Mesothelial cell of epicardium (in vitro differentiated cells): ENCODE measurements at places on chromosomes 5 and 9.

DNA sequence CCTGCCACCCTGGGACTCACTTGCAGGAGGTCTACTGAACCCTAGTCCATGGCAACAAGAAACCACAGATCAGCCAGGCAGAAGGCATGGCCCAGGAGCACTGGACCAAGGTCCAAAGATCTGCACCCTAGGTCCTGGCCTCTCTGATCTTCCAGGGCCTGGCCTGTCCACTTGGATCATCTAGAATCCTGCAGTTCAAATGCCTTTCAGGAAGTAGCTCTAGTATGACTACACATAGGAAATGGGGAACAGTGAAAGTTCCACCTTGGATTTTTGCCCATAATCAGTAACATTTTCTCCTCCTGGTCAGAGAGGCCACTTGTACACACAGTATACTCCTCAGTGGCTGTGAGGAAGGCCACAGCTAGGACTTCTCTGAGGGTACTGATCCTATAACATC is 11.5 kb downstream of the ANXA6 start:
- DNase-seq, result no peak

DNA sequence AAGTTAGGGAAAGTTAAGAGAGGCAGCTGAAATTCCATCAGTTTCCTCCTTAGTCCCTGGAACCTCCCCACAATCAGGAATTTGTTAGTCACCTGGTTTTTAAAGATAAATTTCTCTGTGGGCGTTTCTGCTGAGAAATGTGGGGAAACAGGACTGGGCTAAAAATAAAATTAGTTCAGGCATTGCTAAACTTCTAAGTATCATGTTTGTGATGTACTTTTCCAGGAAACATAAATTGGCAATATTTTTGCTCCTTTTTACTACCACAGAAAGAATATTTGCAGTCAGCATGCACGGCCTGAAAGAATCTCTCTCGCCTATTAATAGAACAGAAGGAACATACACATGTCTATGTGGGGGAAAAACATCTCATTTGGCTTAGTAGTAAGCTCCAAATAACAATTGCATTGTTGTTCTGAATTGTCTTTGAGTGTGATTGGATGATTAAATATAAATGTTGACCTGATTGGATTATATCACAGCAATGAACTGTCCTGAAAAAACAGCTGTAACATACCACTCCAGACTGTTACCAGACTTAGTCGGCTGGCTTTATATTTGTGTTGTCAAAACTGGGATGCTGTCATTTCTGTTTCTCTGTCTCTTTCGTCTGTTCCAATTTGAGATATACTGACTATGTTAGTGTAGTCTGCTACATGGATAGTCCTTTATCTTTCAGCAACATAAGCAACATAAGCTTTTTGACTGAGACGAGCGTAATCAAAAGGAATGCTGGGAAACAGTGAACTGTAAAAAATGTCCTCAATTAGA is 12.9 kb downstream of the TJP2 start:
- no peak for DNase-seq

GRCh38 chr5:102554728-102555127 is 55.9 kb upstream of the SLCO6A1 start:
- no peak for DNase-seq

- DNase-seq, result no peak
Measured at GRCh38 chr5:103941596-103941995, 379.0 kb upstream of the NUDT12 start.

DNA sequence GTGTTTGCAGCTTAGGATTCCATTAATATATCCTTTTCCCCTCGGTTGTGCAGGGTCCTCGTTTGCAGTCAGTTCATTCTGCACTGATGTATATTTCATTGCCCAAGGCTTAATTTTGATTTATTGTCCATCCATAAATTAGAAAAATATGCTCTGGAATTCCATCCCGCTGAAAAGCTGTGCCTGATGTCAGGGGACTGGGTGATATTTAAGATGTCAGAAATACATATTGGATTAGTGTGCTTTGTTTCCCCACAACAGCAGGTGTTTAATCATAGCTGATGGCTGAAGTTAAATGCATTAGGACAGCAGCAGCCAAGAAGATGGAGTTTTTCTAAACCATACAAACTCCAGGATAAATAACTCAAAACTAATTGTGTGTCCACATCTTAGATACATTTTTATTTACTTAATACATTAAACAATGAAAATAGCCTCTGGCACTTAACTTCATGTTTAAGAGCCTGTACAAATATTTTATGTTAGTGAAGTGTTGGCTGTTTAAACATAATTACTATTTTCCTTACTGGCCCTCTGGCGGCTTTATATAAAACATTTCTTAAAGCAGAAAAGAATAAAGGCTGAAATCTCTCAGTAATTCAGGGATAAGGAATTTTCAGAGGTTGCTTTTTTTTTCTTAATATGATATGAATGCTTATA is 170.4 kb upstream of the TBCA start:
- no peak for DNase-seq
